ENCODE measurements at places on chromosomes 2 and 18. TPM values are rescaled to one million over a fixed set of nuclear protein-coding genes. Genes with fewer than 3 reads are reported as not detected.

Gene HOXD1
- total RNA-seq: 0.52 TPM

Gene PIEZO2
- 7.2 TPM for total RNA-seq

Gene DLGAP1
- total RNA-seq: 1.5 TPM

Gene POMC
- total RNA-seq: 26.9 TPM

Gene SERPINB10
- total RNA-seq: not detected

Gene ST3GAL5
- 38.2 TPM for total RNA-seq

Gene CHCHD5
- total RNA-seq: 6.5 TPM

Gene EFHD1
- 102 TPM for total RNA-seq

Gene PLB1
- 3.8 TPM for total RNA-seq

Gene DPYSL5
- total RNA-seq: not detected

- no peak for DNase-seq
- no peaks in the 10 kb centered on the region for H3K4me1 ChIP-seq
- H3K4me3 ChIP-seq: no peak overlapping the region
Measured at GRCh38 chr2:206814498-206814897, 49.1 kb downstream of the FASTKD2 start.

- no peaks in the 10 kb centered on the region for H3K36me3 ChIP-seq
- peaks cover 6% of the 10 kb centered on the region for H3K4me1 ChIP-seq
- H3K4me3 ChIP-seq: no peak overlapping the region
- H3K27ac ChIP-seq: no peak overlapping the region
- DNase-seq: no peak
Measured at GRCh38 chr18:44927127-44927849, 246.6 kb downstream of the SETBP1 start.

DNA sequence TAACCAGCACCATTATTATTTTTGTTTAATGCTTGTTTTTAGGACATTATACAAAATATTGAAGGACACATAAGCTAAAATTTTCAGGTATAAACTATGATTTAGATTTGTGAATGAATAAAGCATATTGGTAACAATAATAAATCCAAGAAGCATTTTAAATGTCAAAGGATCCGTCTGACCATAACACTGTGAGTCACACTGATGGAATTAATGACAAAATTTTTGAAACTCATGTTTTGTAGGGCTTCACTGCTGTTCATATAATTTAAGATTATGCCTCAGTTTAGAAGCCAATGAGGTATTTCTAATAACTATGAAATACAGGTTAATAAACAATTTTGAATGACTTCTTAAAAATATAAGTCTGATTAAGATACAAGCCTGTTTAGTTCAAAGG lies 124.6 kb downstream of the TMEFF2 start:
- H3K4me1 ChIP-seq: no peaks in the 10 kb centered on the region
- H3K27ac ChIP-seq: no peak overlapping the region
- no peak for DNase-seq
- no peak overlapping the region for H3K4me3 ChIP-seq
- no peaks in the 10 kb centered on the region for H3K27me3 ChIP-seq

DNA sequence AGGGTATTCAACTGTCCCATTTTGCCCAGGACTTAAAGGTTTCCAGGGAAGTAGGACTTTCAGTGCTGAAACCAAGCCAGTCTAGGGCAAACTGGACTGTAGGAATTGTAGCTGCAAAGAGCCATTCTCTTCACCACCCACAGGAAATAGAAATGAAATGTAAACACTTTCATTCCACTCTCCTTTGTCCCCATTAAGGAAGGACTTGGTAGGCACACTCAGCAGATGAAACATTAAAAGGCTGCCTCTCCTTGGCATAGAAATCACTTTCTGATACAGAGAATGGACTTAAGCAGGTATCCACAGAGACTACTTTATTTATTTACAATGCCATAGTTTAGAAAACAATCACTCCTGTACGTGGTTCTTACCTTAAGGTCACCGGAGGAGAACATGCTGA lies 102.9 kb upstream of the CCDC195 start:
- DNase-seq: no peak
- H3K4me3 ChIP-seq: no peak overlapping the region
- no peaks in the 10 kb centered on the region for H3K4me1 ChIP-seq

GRCh38 chr2:73981081-73982001 lies 3.4 kb upstream of the TET3 start:
- no peaks in the 10 kb centered on the region for H3K4me1 ChIP-seq
- H3K27ac ChIP-seq: no peak overlapping the region
- H3K36me3 ChIP-seq: no peaks in the 10 kb centered on the region
- H3K4me3 ChIP-seq: peak overlapping the region; percentile 9

GRCh38 chr18:2304378-2305175 lies 266.7 kb downstream of the METTL4 start:
- no peaks in the 10 kb centered on the region for H3K27me3 ChIP-seq
- no peaks in the 10 kb centered on the region for H3K4me1 ChIP-seq
- no peak overlapping the region for H3K4me3 ChIP-seq
- no peak overlapping the region for H3K27ac ChIP-seq
- no peak for DNase-seq

DNA sequence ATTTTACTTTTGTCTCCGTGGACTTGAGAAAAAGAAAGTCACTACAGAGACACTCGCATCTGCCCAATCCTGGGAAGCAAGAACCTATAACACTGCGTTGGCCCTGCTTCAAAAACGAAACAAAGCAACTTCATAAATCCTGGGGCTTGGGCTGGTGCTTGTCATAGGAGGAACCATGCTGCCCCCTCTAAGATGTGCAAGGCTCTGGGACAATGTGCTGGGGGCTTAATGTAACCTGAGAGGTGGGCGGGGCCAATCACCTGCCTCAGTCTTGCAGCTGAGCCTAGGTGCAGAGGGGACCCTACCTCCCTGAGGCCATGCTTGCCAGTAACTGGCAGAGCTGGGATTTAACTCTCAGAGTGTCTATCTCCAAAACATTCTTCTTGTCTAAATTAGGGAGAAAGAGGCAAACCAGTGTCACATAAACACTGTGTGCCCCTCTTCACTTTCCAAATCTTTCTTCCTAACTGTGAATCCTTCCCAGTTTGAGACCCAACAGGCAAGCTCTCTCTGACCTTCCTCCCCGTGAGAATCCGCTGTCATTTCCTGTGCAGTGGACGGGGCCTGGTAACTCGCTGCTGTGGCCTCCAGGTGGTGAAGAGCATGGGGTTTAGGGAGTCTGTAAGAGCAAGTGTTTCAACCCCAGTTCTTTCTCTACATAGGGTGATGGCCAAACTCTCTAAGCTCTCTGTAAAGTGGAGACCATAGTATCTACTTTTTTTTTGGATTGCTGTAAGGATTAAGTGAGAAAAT lies 115.1 kb downstream of the ACKR3 start:
- H3K36me3 ChIP-seq: no peaks in the 10 kb centered on the region
- no peaks in the 10 kb centered on the region for H3K27me3 ChIP-seq
- no peaks in the 10 kb centered on the region for H3K4me1 ChIP-seq
- no peak overlapping the region for H3K4me3 ChIP-seq

- DNase-seq: no peak
- no peak overlapping the region for H3K4me3 ChIP-seq
- H3K4me1 ChIP-seq: no peaks in the 10 kb centered on the region
Measured at GRCh38 chr2:184402381-184402780, 195.9 kb upstream of the ZNF804A start.

DNA sequence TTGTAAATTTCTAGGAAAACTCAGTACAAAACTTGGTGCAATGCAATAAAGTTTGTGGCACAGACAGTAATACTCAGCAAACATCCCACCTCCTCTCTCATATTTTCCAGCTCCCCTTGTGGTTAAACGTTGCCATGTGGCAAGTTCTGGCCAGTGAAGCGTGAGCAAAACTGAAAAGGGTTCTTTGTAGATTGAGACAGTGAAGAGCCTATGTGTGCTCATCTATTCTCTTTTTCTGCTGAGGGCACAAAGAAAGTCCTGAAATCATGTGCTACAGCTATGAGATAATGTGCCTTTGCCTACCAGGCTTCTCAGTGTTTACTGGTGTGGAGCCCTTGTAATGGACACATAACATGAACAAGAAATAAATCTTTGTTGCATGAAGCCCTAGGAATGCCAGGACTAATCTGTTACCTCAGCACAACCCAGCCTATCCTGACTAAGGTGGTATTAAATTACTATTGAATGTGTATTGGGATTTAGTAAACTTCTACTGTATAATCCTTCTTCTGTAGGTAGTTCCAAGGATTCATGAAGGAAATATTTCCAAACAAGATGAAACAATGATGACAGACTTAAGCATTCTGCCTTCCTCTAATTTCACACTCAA lies 13.0 kb upstream of the TYMS start:
- no peak for DNase-seq

DNA sequence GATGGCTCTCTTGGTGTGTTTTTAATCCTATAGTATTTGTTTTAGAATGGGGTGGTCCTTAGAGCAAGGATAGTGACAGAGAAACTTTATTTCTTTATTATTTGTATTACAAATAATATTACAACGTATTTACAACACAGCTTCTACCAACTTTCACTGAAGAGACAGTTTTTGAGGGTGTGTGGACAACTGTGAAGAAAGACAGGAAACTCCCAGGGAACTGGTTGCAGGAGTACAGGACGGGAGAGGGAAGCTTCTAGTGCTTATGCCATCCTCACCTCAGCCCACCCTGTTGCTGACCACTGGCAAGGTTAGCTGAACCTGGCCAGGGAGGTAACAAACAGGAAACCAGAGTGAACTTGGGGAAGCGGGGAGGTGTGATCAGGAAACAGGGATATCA lies 251.7 kb downstream of the BCL11A start:
- H3K27ac ChIP-seq: no peak overlapping the region
- no peak for DNase-seq
- H3K4me3 ChIP-seq: no peak overlapping the region
- no peaks in the 10 kb centered on the region for H3K36me3 ChIP-seq
- H3K4me1 ChIP-seq: no peaks in the 10 kb centered on the region

GRCh38 chr2:23379220-23379695 lies 5.7 kb upstream of the KLHL29 start:
- H3K4me1 ChIP-seq: no peaks in the 10 kb centered on the region
- H3K27me3 ChIP-seq: no peaks in the 10 kb centered on the region
- no peak for DNase-seq
- no peak overlapping the region for H3K27ac ChIP-seq

DNA sequence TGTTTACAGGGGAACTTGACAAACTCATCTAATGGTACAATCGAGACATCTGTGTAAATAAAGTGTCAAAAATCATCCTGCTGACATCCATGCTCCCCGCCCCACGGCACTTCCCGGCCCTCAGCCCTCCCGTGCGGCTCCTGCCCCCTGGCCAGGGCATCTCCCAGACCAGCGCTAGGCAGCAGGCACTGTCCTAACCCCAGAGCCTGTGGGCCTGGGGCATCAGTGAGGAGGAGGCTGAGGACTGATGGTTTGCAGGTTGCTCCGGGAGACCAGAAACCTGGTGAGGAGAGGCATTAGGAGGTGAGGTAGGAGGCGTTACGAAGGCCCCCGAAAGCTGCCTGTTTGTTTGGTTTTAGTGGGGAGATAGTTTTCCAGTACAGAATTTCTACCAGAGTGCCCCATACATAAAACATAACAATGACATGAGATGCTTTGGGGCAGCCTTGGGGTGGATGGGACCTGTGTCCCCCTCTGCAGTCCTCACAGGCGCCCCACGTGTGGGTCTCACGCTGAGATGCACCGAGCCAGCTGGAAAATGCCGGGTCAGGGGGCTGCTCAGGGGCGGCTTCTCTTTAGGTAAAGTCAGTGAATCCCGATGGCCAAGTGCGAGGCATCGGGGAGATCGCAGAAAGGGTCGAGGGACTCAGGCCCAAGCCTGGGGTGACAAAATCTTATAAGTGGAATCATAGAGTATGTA lies 114.2 kb downstream of the RTP5 start:
- no peak for DNase-seq
- H3K4me1 ChIP-seq: no peaks in the 10 kb centered on the region
- H3K4me3 ChIP-seq: no peak overlapping the region
- H3K36me3 ChIP-seq: no peaks in the 10 kb centered on the region

DNA sequence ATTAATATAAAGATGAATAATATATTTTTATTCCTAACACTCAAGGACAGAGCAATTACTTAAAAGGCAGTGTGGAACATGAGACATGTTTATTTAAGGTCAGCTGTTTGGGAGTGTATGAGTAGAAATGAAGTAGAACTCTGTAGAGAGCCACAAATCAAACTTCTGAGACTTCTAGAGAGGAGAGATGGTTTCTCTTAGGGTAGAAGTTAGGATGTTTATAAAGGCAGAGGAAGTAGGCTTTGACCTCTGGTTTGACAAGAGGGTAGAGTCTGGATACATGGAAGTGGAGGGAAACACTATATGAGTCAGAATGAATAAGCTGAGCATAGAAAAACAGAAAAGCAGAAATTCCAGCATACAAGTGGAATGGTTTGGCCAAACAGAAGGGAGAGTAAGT lies 262.1 kb upstream of the KLHL14 start:
- DNase-seq: no peak
- H3K4me1 ChIP-seq: no peaks in the 10 kb centered on the region
- no peaks in the 10 kb centered on the region for H3K27me3 ChIP-seq
- H3K36me3 ChIP-seq: no peaks in the 10 kb centered on the region
- no peak overlapping the region for H3K4me3 ChIP-seq
- H3K27ac ChIP-seq: no peak overlapping the region

DNA sequence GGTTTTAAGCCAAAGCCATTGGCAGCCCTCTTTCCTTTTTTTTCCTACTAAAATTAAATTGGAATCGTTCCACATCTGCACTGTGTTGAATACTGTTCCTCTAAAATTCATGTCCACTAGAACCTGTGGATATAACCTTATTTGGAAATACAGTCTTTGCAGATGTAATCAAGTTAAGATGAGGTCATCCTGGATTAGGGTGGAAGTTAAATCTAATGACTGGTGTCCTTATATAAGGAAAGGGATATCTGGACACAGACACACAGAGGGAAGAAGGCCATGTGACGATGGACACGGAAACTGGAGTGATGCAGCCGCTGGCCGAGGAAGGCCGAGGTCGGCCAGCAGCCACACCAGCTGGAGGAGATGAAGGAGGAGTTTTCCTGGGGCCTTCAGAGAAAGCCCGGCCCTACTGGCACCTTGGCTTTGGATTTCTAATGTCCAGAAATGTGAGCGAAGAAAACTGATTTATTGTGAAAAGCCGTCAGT lies 49.4 kb downstream of the LONRF2 start:
- no peaks in the 10 kb centered on the region for H3K27me3 ChIP-seq
- DNase-seq: peak; percentile 87
- no peak overlapping the region for H3K4me3 ChIP-seq
- H3K36me3 ChIP-seq: no peaks in the 10 kb centered on the region

All from uterus (tissue), 4 donors.